ENCODE measurements at places on chromosomes 1 and 21.

DNA sequence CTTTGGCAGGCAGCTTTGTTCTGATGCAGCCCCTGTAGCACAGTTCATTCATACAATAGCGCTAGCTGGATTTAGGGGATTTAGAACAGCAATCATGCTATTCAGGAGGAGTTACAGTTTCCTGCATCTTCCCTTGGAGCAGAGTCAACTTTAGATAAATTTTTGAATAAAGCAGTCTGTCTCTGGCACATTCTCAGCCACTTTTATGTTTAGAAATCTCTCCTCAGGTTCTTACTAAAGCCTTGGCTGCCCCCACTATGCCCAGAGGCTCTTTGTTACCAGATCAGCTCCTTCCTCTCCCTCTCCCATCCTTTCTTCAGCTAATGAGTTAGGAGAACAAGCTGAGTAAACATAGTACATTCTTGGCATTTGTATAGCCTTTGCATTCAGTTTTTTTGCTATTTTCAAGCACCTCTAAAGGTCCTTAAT, 17.0 kb upstream of the PIGC start:
- DNase-seq = no peak

DNA sequence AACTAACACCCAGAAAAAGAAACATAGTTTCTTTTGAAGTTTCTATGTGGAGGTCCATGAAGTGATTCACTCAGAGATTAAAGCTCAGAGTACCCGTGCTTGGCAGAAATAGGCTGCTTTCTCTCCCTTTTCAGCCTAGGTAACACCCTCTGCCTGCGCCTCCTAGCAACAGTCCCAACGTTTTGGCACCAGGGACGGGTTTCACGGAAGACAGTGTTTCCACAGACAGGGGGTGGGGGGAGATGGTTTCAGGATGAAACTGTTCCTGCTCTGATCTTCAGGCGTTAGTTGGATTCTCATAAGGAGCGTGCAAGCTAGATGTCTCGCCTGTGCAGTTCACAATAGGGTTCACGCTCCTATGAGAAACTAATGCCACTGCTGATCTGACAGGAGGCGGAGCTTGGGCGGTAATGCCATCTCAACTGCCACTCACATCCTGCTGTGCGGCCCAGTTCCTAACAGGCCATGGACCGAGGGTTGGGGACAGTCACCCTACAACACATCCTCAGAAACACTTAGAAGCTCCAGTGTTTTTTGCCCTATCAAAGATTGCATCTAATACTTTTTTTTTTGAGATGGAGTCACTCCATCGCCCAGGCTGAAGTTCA, 53.2 kb downstream of the CHML start:
- DNase-seq = no peak

GRCh38 chr1:1156140-1157032, 17.3 kb upstream of the TTLL10 start:
- DNase-seq = no peak

GRCh38 chr1:17615959-17616358, 76.5 kb downstream of the ARHGEF10L start:
- DNase-seq = no peak

DNA sequence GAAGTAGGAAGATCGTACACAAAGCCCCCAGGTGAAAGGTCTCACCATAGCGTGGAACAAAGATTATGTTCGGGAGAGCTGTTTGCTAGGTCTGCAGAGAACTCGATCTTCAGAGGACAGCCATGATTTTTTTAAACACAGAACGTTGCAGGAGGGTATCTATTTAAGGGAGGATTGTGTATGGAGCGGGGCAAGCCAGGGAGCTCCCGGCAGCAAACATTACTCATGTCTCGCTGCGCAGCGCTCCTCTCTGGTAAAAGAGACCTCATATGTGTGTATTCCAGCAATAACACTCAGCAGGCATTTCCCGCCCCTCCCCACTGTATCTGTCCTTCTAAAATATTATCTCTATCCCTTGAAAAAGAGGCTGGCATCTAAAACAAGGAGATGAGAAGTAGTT, 2.7 kb downstream of the GLIS1 start:
- DNase-seq = no peak

DNA sequence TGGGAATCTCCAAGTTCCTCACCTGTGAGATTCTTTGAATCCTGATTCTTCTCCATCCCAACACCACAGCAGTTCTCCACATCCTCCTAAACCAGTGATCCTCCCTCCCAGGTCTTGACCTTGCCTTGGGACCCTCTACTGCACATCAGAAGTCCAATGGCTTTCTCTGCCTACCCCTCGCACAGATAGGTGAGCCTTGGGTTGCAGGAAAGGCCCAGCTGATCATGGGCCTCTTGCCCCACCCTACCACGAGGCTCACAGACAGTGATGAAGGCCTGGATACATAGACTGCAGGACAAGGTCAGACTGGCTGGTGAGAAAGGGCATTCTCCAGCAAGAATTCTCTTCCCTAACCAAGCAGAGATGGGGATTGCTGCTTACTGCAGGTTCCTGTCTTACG, 825 bp downstream of the FABP3 start:
- DNase-seq = no peak

DNA sequence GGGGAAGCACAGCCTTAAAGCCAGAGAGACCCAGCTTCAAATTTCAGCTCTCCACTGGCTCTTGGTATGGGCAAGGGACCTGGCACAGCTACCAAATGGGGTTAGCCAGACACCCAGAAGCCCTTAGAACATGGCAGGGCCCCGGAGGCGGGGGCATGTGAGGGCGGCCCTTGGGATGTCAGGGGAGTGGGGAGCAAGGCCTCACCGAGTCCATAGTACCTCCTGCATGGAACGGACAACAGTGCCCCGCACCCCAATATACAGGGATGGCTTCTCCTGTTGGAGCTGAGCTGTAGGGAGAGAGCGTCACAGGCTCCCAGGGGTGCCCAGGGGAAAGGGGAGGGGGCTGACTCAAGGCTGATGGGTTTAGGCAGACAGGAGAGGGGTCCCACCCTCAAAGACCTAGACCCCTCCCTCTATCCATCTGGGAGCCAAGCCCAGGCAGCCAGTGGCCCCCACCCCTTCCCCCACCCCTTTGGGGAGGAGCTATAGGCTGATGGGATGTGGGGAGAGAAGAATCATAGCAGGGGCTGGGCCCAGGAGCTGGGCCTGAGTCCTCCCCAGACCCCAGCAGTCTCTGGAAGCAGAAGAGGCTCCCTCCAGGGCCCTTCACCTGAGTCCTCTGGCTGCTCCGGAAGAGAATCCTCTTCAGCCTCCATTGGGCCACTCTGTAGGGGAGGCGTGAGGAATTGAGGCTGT, 16.5 kb downstream of the SPOCD1 start:
- DNase-seq = no peak

DNA sequence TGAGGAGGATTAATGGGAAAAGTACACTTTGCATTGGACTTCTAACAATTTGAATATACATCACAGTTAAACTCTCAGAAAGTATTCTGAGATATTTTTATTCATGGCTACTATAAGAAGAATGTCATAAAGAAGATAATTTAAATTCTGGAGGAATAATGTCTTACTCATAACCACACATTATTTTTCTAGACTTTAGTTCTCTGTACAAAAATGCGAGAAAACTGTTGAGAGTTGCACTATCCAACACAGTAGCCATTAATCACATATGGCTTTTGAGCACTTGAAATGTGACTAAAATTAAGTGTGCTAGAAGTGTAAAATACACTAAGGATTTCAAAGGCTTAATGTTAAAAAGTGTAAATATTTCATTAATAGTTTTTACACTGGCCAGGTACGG, 53.8 kb downstream of the CRB1 start:
- DNase-seq = no peak

- DNase-seq = no peak
Observed at GRCh38 chr1:147185432-147185831, 13.2 kb upstream of the PRKAB2 start.

- DNase-seq = no peak
Observed at GRCh38 chr1:202568826-202569225, 141.4 kb downstream of the SYT2 start.

DNA sequence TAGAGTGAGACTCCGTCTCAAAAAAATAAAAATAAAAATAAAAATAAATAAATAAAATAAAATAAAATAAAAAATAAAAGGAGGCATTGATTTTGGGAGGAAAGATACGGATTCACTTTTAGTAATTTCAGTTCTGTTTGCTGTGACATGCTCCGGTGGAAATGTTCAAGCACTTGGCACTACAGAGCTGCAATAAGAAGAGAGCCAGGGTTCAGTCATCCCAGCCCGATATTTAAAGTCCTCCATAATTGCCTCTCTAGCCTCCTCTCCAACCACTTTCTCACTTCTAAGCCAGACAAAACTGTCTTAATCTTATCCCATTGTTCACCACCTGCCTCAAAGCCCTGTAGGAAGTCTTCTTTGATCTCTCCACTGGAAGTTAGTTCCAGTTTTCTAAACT, 55.0 kb upstream of the MACF1 start:
- no peak for DNase-seq

DNA sequence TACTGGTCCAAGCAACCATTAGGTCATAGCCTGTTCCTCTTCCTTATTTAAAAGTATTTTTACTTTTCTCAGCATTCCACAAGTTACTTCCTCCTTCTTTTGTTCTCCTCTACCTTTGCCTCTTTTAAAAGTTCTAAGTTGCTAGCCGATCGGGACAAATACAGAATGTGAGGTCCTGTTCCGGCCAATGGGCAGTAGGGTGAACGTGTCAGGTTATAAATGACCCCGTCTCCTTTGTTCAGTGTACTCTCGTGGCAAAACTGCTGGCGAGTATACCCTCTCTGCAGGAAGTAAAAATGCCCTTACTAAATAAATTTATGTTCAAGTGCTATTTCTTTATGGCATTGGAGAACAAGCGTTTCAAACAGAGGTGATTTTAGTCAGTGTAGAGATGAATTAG, 2.5 kb downstream of the ADCY10 start:
- DNase-seq = no peak

- no peak for DNase-seq
Observed at GRCh38 chr1:155392898-155393411, 72.3 kb downstream of the RUSC1 start.

GRCh38 chr1:232764458-232765251, 40.6 kb upstream of the MAP10 start:
- DNase-seq = no peak

DNA sequence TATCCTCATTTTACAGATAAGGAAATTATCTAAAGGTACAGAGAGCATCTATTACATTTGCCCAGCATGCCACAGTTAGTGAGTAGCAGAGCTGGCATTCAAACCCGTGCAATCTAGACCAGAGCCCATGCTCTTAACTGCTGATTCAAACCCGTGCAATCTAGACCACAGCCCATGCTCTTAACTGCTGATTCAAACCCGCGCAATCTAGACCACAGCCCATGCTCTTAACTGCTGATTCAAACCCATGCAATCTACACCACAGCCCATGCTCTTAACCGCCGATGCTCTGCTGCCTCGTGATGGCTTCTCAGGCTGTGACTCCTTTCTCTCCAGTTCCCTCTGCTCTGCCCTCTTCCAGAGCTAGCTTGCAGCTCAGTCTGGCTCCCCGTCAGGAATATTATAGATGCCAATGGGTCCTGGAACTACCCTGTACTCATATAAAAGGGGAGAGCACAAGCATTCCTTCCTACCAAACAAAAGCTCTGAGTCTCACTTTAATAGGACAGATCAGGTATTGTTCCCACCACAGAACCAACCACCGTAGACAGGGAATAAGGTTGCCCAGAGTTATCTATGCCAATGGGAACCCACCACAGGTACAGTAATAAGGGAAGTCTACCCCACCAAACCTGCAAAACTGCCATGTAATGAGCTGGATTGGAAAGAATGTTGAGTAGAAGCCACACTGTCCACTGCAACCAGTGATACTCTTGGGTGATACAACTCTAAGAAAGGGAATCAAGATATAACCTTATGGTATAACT, 78.4 kb downstream of the SMYD3 start:
- no peak for DNase-seq

DNA sequence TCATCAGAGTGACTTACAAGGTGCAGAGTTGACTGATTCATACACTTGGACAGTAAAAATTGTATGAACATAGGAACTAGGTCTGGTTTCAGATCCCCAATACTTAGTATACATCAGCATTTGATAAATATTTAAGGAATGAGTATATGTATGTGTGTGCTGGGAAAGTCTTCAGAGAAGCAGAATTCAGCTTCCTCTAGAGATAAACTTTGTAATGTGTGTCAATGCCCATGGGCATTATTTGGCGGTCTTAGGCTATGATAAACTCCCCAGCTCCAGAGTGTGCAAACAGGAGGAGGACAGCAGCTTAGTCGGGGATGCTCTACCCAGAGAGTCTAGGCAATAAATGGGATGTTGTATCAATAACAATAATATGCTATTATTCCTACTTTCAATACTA, 2.9 kb upstream of the CAMK1G start:
- DNase-seq = no peak

- no peak for DNase-seq
Observed at GRCh38 chr1:94846308-94846707, 26.2 kb downstream of the SLC44A3 start.

- no peak for DNase-seq
Observed at GRCh38 chr1:23469372-23469982, 14.5 kb downstream of the ASAP3 start.

DNA sequence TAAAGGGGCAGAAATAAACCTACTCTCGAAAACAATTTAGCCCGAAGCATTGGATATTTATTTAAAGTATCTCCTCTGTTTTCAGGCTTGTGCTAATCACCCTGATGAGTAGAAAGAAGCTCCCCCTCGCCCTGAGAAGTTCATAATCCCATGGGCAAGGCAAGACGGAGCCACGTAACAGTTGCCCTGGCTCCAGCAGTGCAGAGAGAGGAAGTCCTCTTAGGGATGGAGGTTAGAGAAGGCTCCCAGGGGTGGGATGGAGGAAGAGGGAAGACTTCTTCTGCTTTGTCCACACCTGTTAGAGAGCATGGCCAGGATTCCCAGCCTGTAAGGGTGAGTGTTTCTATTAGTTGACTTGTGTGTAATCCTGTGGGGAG, 3.4 kb upstream of the GPR25 start:
- no peak for DNase-seq

DNA sequence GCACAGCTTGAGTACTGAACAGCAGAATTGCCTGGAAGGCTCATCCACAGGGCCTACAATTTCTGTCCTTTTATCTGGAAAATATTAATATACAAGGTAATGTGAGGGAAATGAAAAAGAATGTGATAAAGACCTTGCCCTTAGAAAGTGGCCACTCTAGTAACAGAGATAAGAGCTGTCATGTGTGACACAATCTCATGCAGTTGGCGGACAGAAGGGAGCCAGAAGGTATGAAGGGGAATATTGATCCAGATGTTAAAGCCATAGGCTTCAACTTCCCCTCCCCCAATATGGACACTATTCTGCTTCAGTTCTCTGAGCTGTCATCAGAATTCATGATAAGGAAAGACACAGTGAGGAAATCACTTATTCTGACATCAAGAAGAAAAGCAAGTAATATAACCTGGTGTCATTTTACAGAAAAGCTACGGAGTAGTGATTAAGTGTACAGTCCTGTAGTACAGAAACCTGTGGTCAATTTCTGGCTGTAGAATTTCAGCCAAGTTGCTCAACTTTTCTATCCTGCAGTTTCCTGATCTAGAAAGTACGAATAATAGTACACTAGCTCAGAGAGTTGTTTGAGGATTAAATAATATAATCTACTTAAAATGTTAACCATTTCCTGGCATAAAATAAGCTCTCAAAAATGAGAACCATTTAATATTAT, 572.1 kb downstream of the DPYD start:
- DNase-seq = no peak

- DNase-seq = no peak
Observed at GRCh38 chr1:205698921-205699320, 18.6 kb upstream of the SLC45A3 start.

All from CD4-positive, alpha-beta T cell treated with Interleukin-15 for 1 hour (primary cell).